ENCODE measurements at places on chromosomes 11 and 22. TPM values are rescaled to one million over a fixed set of nuclear protein-coding genes. Genes with fewer than 3 reads are reported as not detected.

GRCh38 chr11:32115446-32115845, 24.6 kb downstream of the RCN1 start:
- DNase-seq = no peak

DNA sequence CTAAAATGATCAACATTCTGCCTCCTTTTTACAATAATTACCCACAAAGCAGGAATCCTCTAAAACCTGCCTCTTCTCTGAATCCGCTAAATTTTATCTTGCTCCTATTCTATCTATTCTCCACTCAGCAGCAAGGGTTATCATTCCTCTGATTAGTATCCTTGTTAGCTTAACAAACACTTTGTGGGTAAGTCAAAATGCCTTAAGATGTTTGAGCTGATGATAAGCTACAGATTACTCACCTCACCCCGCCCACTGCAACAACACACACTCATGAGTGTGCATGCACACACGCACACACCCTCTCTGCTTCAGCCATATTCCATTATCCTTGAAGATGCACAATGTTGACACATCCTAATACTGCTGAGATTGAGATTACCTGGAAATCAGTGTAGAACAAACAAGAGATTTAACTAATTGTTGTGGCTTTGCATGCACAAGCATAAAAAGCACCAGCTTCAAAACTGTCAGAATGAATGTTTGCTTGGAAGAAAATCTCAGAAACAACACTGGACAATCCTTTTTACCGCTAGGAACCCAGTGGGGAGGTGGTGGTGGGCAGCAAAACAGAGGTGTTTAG, 130.9 kb downstream of the BBOX1 start:
- DNase-seq = no peak

GRCh38 chr11:8296038-8296649, 32.5 kb upstream of the LMO1 start:
- no peak for DNase-seq

- no peak for DNase-seq
Observed at GRCh38 chr22:28025333-28025732, 106.3 kb upstream of the PITPNB start.

GRCh38 chr22:33896154-33896553, 24.1 kb downstream of the LARGE1 start:
- DNase-seq = no peak

DNA sequence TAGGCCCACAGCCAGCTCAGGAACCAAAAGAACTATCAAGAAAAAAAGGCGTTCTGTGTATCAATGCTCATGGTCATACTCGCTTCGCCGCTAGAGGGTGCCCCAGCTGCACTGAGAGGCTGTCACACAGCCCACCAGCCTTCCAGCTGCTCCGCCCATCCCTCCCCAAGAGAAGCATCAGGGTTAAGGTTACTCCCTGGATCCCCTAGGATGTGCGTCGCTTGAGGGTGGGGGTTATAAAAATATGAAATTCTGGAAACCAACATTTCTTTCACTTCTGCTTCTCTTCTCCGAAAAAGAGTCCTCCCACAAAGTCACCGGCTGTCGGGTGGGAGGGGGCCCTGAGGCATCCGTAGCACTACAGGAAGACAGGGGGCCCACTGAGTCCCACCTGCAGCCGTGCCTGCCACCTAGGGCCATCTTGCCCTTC, 1.7 kb downstream of the CBX6 start:
- DNase-seq = peak; percentile 61

- no peak for DNase-seq
Observed at GRCh38 chr22:26632422-26633155, 10.8 kb downstream of the CRYBA4 start.

DNA sequence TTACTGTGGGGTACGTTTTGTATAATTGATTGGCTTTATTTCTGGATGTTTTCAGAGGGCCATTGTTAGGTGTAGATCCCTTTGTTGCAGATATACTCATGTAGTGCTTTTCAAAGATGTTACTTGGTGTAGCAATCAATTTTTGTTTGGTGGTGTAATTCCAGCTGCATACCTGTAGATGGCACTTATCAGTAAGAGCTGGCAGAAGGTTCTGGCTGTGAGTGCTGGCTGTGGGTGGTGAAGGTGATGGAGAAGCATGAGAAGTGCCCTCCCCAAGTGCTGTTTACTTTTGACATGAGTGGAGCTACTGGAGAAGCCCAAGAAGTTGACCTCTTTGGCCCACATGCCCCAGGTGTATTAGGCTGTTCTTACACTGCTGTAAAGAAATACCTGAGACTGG, 1074.9 kb downstream of the FAM181B start:
- no peak for DNase-seq

GRCh38 chr11:17722000-17722643, 2.8 kb downstream of the MYOD1 start:
- DNase-seq = no peak

- DNase-seq = no peak
Observed at GRCh38 chr22:43262990-43263644, 76.2 kb upstream of the TTLL12 start.

DNA sequence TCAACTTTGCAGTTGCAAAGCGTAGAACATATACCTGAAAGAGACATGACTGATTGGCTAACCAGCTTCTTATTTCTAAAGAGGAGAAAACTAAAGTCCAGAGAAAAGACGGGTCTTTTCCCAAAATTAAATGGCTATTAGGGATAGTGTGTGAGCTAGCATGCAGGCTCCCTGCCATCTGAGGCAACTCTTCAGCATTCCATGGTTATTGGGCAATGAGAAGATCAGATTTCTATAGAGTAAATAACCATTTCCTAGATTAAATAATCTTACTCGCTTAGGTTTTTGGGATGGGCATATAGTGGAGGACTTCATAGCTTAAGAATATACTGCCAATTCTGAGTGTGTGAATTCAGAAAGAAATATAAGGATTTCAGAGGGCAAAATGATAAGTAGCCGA, 95.0 kb downstream of the PDHX start:
- no peak for DNase-seq

GRCh38 chr11:31096191-31096805, 273.2 kb downstream of the DCDC1 start:
- no peak for DNase-seq

DNA sequence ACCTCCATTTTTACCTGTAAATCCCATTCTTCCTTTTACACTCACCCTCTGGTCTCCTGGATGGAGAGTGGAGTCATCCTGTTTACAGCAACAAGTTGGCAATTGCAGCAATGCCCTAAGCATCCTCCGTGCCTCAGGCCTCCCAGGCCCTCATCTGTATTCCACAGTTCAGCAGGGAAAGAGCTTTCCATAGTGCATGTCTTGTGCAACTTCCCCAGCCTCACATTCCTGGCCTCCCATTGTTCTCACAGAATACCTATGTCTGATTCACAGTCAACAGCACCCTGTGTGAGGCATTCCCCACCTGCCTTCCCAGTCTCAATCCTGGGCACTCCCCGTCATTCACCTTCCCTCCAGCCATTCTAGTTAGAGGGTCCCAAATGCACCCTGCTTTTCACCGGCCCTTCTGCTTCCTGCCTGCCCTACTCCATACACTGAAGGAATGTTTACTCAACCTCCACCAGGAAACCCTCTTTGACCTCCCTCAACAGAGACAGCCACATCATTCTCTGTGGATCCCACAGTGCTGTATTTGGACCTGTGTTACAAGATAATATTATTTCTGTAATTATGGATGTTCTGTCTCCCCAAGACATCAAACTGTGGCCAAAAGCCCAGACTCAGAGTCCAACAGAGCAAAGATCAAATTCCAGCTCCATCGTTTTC, 405.7 kb downstream of the BUD13 start:
- DNase-seq = no peak

GRCh38 chr11:128610721-128611617, 23.6 kb upstream of the ETS1 start:
- DNase-seq = no peak

DNA sequence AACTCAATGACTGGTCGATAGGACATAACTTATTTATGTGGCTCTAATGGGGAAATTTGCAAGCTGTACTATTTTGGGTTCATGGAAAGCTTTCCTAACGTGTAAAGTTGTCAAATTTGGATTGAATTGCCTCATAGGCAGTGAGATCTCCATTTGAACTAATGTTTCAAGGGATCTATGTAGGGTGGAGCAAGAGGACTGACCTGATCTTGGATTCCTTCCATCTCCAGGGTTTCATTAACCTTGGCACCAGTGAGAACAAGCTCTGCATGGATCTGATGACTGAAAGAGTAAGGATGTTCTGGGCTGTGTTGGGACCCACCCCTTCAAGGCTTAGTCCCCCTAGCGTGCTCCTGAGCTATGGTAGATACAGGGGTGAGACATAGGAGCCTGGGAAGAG, 2.1 kb downstream of the ACCSL start:
- no peak for DNase-seq

GRCh38 chr11:3037040-3037944, 19.9 kb downstream of the CARS1 start:
- peak; percentile 51 for DNase-seq

- DNase-seq = no peak
Observed at GRCh38 chr22:25748140-25748539, 6.2 kb downstream of the MYO18B start.

DNA sequence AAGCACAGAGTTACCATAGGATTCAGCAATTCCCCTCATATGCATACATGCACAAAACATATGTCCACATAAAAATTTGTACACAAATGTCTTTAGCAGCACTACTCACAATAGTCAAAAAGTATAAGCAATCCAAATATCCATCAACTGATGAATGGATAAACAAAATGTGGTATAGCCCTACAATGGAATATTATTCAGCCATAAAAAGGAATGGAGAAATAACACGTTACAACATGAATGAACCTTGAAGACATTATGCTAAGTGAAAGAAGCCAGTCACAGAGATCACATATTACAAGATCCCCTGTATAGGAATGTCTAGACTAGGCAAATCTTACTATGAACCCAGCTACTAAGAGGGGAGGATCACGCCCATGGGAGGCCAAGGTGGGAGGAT, 7.2 kb downstream of the PRR14L start:
- DNase-seq = no peak

GRCh38 chr11:44726283-44727113, at the start of gene TSPAN18:
TSS of gene TSPAN18 (plus strand) at chr11:44726962. CDS start at chr11:44906417, 179,455 bp downstream.
- DNase-seq = peak; percentile 44

- no peak for DNase-seq
Observed at GRCh38 chr11:69813839-69814238, 5.4 kb downstream of the FGF3 start.

The AGBL2 gene
- polyA plus RNA-seq = 11.1 TPM

The SLC5A12 gene
- polyA plus RNA-seq = 0.34 TPM

The EXPH5 gene
- polyA plus RNA-seq = 11.6 TPM

The ZBTB16 gene
- polyA plus RNA-seq = 11.8 TPM

The VSIG10L2 gene
- 0.20 TPM for polyA plus RNA-seq

The E2F8 gene
- 47.0 TPM for polyA plus RNA-seq

The NCAM1 gene
- 43.3 TPM for polyA plus RNA-seq

The SLC37A2 gene
- polyA plus RNA-seq = 3.2 TPM
